Spinal cord (tissue), 10 donors: ENCODE measurements at places on chromosomes 5 and 9.

DNA sequence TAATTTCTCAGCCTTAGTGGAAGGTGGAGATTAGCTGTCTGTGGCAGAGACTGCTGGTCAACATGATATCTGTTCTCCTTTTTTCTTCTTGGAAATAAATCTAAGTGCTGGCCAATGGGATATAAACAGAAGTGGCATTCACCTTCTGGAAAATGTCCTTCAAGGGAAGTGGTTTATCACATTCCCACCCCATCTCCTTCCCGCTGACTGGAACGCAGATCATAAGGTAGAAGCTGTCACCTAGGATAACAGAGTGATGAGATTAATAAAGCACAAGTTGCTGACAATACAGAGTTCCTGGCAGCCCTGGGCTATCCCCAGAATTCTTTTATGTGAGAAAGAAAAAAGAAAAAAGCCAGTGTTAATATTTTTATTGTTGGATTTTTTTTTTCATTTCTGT is 109.7 kb upstream of the OSMR start:
- DNase-seq: no peak

- DNase-seq: peak; percentile 81
Measured at GRCh38 chr5:91556-92263, at the start of gene PLEKHG4B. Gene PLEKHG4B, plus strand, starts transcription at chr5:92168. Its CDS starts 64 bp downstream, at chr5:92232.

GRCh38 chr5:76771705-76772405 is 47.0 kb upstream of the F2RL1 start:
- DNase-seq: no peak

DNA sequence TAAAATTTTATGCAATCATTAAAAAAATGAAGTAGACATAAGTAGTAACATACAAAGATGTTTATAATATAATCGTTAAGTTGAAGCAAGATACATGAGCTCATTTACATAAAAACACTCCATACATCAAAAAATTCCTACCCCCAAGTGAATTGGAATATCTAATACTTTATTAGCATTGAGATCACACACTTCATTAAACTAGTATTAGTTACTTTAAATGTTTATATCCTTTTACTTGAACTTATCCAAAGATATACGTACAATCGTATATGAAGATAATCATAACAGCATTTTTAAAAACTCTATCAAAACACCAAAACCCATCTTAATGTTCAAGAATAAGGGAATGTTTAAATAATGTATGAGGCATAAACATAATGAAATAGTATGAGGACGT is 275.1 kb downstream of the RFX3 start:
- no peak for DNase-seq

GRCh38 chr9:124869466-124869985 is 7.6 kb downstream of the ARPC5L start:
- DNase-seq: no peak

DNA sequence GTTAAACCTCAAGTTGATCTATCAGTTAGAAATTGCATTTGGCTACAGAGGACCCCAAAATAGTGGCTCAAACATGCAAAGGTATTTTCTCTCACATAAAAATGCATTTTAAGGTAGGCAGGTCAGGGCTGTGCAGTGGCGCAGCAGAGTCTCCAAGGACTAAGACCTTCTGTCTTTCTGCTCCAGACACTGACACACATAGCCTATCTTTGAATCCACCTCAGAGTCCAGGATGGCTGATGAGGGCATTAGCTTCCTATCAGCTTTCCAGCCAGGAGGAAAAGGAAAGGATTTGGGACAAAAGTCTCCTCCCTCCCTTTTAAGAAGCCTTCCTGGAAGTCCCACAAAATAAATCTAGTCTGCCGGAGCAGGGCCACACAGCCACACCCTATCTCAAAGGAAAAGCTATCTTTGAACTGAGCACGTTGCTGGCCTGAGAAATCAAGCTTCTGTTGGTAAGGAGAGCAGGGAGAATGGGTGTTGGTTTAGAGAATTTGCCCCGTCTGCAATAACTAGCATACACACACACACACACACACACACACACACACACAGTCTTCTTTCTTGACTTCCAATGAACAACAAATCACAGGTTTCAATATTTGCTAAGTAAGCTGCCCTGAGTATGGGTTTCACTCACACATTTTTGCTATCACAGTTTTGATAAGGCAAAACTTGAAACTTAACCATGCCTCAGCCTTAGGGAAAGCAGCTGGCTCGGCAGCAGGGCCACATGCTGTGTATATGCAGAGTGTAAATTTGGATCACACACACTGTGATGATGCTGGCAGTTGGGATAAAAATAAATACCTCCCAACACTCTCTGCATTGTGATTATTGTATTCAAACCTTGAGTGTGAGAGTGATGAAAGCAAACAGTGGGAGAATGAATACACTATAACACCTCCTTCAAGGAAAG is 116.6 kb upstream of the MAP3K1 start:
- no peak for DNase-seq

DNA sequence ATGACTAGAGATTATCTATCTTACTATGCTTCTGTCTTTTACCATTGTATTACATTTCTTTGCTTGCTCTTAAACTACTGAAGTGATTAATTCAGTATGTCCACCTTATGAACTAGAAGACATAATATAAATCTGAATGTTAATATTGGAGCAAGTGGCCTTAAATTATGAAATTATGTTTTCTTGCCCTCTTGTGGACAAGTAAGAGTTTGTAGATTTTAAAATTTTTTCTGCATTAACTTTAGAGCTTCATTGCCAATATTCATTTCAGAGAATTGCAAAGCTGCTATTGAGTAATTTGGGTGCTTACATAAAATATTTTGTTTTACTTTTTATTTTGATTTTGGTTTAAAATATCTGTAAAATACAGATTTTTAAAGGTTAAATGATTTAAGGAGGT is 55.3 kb downstream of the RANBP17 start:
- DNase-seq: peak; percentile 13

GRCh38 chr9:117034866-117035265 is 347.8 kb downstream of the TRIM32 start:
- no peak for DNase-seq

- no peak for DNase-seq
Measured at GRCh38 chr5:86841000-86841644, 223.4 kb downstream of the COX7C start.

GRCh38 chr9:116749772-116750171 is 62.7 kb downstream of the TRIM32 start:
- no peak for DNase-seq

DNA sequence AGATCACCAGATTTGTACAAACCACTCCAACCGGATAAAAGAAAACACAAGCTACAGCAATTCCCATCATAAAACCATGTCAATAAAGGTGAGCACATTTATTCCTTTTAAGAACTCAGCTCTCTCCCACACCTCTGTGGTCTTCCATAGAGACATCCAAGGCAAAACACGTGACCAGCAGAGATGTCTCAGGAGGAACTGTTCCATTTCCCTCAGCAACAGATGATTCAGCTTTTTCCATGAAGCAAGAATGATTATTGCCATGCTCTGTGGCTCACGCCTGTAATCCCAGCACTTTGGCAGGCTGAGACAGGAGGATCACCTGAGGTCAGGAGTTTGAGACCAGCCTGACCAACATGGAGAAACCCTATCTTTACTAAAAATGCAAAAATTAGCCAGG is 15.8 kb downstream of the GZMK start:
- DNase-seq: no peak

DNA sequence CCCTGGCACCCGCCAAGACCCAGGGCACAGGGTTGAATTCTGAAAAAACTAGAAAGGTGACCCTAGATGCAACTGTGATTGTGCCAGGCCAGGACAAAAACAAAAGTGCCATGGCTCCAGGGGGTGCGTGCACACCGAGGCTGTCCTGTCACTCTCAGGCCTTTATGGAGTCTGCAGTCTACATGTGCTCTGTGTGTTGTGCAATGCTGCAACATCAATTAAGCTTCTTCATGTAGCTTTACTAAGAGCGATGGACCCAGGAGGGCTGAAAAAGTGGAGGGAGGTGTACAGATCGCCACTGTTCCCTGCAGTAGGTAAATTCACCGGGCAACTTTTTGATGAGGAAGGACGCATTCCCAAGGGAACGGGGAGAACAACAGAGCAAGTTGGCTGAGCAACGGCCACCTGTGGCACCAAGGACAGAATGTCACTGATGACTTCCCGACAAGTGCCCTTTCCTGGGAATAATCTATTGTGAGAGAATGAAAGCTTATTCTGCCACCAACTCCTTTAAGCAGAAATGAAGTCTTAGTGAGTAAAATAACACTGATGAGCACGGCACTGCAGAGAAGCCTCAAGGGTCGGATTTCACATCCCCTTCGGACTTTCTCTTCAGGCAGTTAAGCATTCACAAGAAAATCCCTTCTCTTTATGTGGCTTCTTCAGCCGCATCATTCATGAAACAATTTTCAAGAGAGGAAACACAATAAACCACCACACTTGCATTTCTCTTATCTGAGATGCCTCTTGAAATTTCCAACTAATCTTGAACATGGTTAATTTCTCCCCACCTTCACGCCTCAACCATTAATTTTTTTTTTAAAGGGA is 149.6 kb downstream of the DROSHA start:
- no peak for DNase-seq

DNA sequence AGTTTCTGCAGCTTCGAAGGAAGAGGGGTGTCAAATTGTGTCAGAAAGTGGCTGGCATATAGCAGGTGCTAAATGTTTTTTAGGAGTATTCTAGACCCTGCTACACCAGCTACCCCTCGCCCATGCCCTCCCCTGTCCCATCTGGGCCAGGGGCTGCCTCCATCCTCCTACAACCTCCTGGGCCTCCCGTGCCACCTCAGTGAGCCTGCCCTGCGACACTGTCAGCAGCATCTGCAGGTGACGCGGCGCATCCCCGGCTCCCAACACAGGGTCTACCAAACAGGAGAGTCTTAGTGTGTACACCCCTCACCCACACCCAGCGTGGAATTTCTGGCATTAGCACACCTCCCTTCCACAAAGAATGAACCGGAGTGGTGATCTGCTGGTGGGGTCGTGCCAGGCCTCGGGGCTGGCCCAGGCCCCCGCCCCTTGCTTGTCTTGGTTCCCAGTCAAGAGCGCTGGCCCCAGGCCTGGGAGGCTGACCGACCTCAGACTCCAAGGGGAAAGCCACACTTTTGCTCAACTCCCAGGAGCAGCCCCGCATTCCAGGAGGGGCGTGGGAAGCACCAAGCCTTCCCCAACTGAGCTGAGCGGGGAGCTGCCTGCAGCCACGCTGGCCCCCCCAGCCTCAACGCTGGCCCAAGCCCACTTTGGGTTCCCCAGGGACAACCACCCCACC is 55.2 kb downstream of the NEURL1B start:
- no peak for DNase-seq

- DNase-seq: no peak
Measured at GRCh38 chr5:68148096-68148495, 67.5 kb upstream of the PIK3R1 start.

- no peak for DNase-seq
Measured at GRCh38 chr5:119393746-119394145, 37.9 kb downstream of the TNFAIP8 start.

DNA sequence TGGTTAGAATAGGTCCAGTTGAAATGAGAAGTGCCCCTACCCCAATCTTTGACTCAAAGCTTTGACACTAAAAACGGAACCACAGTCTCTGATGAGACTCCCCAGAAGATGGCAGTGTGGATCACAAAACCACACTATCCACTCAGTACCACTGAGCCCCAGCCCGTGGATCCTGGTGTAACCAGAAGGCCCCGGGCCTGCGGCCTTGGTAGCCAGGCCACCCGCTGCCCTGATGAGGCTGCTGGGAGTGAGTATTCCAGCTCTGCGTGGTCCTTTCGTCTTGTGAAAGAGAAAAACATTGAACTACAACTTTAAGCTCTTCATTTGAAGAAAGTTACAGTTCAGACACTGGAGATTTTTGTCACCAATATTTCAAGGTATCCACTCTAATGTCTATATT is 42.2 kb upstream of the FBP1 start:
- peak; percentile 71 for DNase-seq

DNA sequence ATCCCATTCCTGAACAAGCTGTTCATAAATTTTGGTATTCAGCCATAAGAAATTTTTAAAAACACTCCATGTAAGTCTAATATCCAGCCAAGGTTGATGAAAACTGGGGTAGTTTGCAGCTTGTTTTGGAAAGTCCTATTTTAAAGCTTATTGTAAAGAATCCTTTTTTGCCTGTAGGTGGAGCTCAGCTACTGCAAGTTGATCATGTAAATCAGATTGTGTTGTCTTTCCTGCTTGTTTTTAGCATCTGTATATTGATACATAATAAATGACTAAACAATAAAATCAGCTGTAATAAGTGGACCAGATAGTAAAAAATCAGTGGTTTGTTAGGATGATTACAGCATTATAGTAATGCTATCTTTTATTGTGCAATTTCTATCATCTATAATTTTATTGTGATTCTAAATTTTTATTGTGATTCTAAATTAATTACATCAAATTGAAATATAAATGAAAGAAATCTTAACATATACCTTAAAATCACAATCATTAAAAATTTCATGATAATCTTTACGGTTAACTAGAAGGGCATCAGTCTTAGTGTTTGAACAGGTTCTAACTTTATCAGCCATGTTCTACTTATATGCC is 42.4 kb downstream of the CWC27 start:
- peak; percentile 33 for DNase-seq

- no peak for DNase-seq
Measured at GRCh38 chr5:10257870-10258269, 7.8 kb downstream of the CCT5 start.

- peak; percentile 9 for DNase-seq
Measured at GRCh38 chr5:145887976-145888574, 15.3 kb upstream of the GRXCR2 start.

- no peak for DNase-seq
Measured at GRCh38 chr9:3733039-3733408, 207.2 kb upstream of the RFX3 start.

DNA sequence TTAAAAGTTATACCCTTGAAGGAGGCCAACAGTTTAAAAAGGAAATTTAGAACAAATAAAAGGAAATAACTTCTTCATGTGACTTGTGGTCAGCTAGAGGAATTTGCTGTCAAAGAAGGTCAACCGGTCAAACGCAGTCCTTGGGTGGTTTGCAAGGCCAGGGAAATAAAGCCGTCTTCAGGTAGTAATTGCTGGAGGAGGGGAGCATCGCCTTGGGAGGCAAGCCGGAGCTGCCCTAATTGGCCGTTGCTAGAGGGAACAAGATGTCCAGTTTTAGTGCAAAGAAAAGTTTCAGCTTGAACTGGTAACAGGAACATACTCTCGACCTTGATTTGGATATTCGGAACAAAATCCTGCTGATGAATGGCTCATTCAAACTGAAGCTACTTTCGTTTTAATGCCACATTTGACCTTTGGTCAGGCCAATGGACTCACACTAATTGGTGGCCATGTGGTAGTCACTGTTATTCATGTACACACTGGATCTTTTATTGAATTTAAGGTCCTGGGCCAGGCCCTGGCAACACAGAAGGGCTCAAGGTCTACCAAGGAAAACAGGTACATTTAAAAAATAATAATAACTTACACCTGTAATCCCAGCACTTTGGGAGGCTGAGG is 47.0 kb upstream of the MYO10 start:
- DNase-seq: no peak

DNA sequence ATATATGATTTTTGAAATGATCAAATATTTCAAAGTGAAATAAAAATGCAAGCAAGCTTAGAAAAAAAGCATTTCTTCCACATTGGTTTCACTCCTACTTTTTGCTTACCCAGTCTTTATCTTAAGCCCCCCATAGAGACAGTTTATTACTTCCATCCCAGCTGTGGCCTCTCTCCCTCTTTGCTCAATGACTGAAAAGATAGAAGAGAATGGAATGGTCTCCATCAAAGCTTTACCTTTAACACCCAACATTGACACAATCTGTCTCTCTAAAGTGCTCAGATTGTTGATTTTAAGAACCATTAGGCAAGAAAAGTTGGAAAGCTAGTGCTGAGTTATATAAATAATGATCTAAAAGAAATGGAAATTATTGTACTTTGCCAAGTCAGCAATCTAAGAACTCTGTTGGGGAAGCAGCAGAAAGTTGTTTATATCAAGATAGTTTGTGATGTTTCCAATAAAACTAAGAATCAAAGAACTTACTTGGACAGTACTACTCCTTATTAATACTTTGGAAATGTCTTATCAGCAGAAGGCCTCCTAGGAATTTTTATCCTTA is 277.5 kb upstream of the NREP start:
- no peak for DNase-seq
